Activated CD4-positive, CD25-positive, alpha-beta regulatory T cell treated with anti-CD3 and anti-CD28 coated beads, Interleukin-2, amount 50 U/mL, for 24 hours (primary cell): ENCODE measurements at places on chromosomes 16 and 17.

GRCh38 chr17:32943206-32943605 is 15.3 kb downstream of the TMEM98 start:
- ATAC-seq: no peak

DNA sequence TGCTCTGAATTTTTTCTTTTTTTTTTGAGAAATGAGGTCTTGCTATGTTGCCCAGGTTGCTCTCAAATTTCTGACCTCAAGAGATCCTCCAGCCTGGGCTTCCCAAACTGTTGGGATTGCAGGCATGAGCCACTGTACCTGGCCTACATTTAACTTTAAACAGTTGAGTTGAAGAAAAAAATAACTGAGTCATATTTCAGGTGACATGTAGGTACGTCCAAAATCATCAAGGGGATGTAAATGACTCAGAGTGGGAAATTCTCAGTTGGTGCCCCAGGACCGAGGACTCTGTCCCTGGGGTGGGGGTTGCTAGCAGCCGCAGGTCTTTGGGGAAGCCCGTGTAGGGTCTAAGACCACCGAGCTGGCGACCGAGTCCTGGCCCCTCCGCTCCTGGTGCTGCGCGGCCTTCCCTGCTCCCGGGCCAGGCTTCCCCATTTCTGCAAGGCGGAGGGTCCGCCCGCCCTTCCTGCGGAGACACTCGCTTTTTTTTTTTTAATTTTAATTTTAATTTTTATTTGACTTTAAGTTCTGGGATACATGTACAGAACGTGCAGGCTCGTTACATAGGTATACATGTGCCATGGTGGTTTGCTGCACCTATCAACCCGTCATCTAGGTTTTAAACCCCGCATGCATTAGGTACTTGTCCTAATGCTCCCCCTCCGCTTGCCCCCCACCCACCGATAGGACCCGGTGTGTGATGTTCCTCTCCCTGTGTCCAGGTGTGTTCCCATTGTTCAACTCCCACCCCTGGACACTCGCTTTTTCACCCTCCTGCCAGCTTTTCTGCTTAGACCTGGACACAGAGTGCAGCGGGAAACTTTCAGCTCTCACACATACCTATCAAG is 12.7 kb upstream of the N4BP1 start:
- ATAC-seq: no peak

GRCh38 chr16:50517450-50518252 is 30.5 kb upstream of the NKD1 start:
- ATAC-seq: no peak

DNA sequence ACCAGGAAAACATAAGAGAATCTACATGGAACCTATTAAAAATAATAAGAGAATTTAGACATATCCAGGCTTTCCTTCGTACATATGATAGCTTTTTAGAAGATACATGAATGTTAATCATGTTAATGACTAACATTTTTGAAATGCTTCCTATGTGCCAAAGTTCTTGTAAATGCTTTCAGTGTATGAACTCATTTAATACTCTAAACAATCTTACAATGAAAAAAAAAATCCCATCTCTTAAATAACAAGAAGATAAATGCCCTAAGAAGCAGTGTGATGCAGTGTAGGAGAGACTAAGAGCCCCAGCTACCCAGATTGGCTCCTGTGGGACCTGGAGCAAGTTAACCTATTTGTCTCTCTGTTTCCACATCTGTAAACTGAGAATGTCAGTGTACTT is 220.4 kb upstream of the MYOCD start:
- no peak for ATAC-seq

GRCh38 chr17:77927777-77928518 is 30.6 kb upstream of the TNRC6C start:
- ATAC-seq: no peak

DNA sequence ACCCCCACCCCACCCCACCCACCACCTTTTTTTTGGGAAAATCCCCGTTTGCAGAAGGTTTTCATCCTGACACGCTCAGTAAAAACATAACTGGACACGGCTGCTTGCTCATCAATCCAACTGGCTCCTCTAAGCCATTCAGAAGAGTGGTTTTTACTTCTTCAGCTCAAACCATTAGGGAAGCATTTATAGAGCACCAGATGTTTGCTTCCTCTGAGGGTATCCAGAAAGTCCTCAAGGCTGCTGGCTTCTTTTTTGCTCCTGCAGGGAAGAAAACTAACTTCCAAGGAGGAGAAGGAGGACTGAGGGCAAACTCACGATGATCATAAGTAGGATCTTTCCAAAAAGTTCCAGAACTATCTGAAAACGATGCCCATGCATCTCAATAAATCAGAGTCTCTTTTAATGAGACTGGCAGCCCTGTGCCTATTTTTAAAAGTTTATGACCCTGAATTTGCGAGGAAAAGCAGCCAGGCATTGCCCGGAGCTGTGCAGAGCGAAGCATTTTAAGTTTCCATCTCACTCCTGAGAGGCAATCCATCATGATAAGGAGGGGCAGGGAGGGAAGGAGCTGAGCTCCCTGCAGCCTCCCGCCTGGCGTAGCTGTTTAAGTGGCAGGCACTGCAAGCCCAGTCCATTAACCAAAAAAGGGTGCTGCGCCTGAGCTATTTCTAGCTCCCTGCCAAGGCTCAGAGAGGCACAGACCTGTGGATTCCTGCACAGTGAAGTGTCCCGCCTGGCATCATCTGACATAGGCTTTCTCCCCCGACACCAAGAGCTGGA is 146.3 kb upstream of the FOXF1 start:
- ATAC-seq: no peak

GRCh38 chr17:40366861-40367518 is 2.5 kb upstream of the GJD3 start:
- ATAC-seq: no peak

- no peak for ATAC-seq
These were observed 86.3 kb upstream of the GOT2 start for GRCh38 chr16:58820411-58820810.

- no peak for ATAC-seq
These were observed 5.3 kb downstream of the MPO start for GRCh38 chr17:58275417-58275816.

GRCh38 chr17:9499041-9499440 is 76.6 kb downstream of the STX8 start:
- ATAC-seq: no peak

DNA sequence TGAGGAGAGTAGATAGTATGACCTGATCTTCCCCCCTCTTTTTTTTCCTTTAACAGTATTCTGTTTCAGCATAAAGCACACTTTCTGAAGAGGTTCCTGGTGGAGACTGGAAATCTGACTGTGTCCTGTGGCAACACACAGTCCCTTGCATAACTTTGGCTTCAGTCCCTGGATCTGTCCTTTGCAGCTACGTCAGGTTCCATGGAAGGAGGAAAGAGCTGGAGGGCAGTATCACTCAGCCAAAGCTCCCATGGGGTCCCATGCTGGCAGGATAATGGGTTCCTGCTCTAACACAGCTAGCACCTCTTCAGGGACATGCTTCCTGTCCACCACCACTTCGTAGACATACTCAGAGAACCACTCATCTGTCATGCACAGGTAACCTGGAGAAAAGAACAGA is 13.3 kb upstream of the SLC6A4 start:
- ATAC-seq: no peak

DNA sequence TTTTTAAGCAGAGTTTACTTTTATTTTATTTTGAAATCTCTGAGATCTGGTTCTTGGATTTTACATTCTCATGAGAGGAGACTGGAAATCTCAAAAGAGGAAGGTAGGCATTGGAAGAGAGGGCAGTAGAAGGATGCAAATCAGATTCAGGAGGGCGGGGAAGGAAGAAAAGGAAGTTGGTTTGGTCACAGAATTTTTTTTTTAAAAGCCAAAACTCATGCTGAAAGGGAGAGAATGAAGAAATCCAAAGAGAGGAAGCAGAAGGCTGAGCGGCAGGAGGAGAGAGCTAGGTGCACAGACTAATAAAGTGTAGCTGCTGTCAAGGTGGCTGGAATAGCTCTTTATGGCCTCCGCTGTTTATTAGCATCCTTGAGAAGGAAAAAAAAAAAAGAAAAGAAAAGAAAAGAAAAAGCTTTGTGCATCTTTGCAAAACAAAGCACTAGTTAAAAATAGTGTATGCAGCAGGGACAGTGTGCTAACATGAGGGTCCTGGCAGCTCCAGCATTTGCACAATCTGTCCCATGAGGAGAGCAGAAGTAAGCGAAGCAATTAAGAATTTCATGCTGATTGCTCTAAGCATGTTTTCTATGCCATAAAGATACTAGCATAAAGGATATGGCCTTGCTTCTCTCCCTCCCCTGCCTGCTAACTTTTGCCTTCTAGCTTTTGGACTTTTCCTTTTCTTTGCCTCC is 194.2 kb downstream of the ZFHX3 start:
- no peak for ATAC-seq

GRCh38 chr17:61786088-61786487 is 77.2 kb downstream of the BRIP1 start:
- no peak for ATAC-seq

DNA sequence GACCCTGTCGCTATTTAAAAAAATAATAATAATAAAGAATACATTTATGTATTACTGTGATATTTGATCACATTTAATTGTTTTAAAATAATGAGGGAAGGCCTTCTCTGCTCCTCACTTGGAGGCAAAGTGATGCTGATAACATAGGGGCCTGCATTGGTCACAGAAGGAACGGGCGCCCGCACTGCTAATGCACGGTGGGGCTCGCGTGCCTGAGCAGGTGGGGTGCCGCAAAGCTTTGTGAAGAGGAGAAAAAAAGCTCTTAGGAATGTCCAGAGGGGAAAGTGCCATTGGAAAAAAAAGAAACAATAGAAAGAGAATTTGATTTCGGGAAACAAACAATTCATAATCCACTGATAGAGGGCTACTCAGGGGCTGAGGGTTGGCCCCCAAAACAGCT is 143.8 kb downstream of the ZNF423 start:
- ATAC-seq: no peak

DNA sequence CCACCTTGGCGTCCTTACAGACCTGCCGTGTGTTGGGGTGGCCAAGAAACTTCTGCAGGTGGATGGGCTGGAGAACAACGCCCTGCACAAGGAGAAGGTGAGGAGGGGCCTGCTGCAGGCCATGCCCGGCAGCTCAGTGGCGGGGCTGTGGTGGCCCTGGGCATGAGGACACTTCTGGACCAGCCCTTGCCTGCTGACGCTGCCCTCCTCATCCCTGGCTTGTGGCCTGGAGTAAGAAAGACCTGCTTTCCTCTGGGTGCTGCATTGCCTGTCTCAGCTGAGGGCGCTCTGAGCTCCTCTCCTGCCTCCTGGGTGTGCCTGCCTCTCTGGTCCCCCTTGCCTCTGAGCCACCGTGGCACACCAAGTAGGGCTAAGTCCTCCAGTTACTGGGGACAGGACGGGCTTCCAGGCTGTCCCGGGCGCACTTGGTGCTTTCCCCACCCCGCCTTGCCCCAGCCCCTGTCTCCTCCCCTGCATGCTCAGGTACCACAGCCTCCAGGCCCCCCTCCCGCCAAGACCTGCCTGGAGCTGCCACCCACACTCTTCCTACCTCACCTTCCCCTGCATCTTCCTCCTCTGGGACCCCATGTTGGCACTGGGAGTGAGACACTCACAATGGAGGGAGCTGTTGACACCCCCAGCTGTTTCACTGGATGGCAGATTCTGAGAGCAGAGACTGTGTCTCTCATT is 8.7 kb downstream of the ENDOV start:
- ATAC-seq: no peak

GRCh38 chr17:70787721-70788300 is 618.5 kb downstream of the KCNJ2 start:
- ATAC-seq: no peak

- ATAC-seq: no peak
These were observed 8.0 kb downstream of the TNRC6C start for GRCh38 chr17:77966476-77966875.

DNA sequence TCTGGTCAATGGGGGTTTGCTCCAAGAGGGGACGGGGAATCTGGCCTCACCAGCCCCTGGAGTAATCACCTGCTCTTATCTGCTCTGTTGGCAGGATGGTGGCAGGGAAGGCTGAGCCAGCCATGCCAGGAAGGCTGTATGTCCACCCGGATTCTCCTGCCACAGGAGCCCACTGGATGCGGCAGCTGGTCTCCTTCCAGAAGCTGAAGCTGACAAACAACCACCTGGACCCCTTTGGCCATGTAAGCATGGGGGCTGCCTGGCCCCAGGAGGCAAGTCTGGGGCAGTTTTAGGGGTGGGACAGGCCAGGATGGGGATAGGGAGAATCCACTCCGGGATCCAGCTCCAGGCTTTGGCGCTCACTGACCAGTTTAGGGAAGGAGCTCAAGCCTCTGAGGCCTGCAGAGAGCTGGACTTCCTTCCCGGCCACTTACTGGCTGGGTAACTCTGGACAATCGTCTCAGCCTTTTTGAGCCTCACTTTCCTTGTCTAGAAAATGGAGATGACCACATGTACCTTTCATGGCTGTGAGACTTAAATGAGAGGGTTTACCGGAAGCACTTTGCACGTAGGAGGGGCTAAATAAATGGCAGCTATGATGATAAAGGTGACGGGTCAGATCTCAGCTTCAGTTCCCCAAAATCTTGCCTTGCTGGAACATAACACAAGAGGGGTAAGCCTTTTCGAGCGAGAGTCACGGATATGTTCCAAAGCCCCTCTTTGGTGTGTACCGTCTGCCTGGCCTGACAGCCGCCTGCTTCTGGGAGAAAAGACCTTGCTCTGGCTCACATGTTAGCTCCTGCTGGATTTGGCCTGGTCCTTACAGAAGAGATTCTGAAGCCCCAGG is 15.4 kb downstream of the TBX4 start:
- ATAC-seq: no peak

- no peak for ATAC-seq
These were observed 206.7 kb downstream of the SHISA9 start for GRCh38 chr16:13108126-13108525.

DNA sequence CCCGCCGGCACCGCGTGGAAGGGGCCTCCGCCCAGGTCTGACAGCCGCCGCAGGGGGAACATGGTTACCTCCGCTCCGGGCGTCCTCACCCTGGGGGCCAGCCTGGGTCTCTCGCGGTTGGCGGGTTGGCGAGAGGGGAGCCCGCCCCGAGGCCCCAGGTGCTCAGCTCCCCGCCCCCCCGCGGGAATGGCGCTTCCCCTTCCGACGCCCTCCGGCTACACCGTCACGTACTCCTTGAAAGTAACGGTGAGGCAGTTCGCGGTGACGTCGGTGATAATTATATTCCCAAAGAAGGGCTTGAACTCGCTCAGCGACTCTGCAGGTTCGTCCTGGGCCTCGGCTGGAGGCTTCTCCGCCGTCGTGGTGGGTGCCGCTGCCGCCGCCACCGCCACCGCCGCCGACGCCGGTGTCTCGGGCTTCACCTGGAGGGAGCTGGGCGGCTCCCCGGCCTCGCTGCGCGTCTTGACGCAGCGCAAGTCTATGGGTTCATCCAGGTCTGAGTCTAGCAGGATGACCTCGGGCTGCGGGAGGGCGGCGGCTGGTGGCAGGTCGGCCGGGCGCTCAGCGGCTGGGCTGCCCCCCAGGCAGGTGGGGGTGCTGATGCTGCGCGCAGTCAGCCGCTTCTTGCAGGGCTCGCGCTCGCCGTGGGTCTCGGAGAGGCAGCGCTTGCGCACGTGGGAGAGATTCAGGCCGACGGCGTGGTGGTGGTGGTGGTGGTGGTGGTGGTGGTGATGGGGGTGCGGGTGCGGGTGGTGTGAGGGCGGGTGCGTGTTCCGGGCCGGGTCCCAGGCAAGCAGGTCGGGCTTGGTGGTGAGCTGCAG is 5.3 kb downstream of the CBX4 start:
- ATAC-seq: no peak

GRCh38 chr16:30569281-30569680 is 2.2 kb downstream of the ZNF688 start:
- ATAC-seq: no peak
